Aorta (tissue), 5 donors: ENCODE measurements at places on chromosomes 1 and 21. TPM values are rescaled to one million over a fixed set of nuclear protein-coding genes. Genes with fewer than 3 reads are reported as not detected.
A peak's percentile ranks its signal among the peaks of the same experiment; 100 is the strongest.

ZNF683 gene
- total RNA-seq, result 0.65 TPM

RASAL2 gene
- 34.2 TPM for total RNA-seq

SLC45A1 gene
- total RNA-seq, result 5.4 TPM

USH2A gene
- total RNA-seq, result not detected

SLC25A33 gene
- 2.2 TPM for total RNA-seq

GRCh38 chr1:25146451-25146855 lies 85.8 kb downstream of the SYF2 start:
- H3K4me1 ChIP-seq, result no peaks in the 10 kb centered on the region
- peak; percentile 61 for DNase-seq
- no peaks in the 10 kb centered on the region for H3K27me3 ChIP-seq
- no peak overlapping the region for H3K4me3 ChIP-seq
- no peaks in the 10 kb centered on the region for H3K36me3 ChIP-seq
- H3K27ac ChIP-seq, result no peak overlapping the region

GRCh38 chr1:202268032-202268431 lies 73.7 kb downstream of the UBE2T start:
- no peaks in the 10 kb centered on the region for H3K27me3 ChIP-seq
- H3K36me3 ChIP-seq, result no peaks in the 10 kb centered on the region
- no peak overlapping the region for H3K27ac ChIP-seq

DNA sequence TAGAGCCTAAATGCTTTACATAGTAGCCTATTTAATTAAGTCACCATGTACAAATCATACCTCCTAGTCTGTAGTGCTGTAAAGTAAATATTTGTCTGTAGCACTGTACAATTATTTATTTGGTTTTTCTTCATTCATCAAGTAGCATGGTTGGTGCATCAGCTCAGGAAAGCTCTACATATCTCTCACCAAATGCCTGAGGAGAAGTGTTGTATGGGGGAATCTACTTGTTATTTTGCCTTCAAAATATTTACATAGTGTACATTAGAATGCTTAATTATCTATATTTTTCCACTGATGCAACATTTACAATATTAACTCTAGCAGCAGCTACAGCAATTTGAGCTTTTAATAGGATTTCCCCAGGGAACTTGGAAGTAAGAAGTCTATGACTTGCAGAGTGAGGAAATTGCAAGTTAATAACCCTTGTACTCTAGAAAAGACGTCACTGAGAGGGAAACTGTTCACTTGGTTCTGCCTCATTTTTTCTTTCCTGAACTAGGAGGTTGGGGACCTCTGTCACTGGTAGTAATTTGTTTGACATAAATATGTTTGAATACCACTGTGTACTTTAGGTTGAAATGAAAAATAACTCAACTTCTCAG lies 207.4 kb downstream of the PDE4B start:
- no peak overlapping the region for H3K27ac ChIP-seq
- no peaks in the 10 kb centered on the region for H3K4me1 ChIP-seq
- no peaks in the 10 kb centered on the region for H3K27me3 ChIP-seq
- H3K4me3 ChIP-seq, result no peak overlapping the region

DNA sequence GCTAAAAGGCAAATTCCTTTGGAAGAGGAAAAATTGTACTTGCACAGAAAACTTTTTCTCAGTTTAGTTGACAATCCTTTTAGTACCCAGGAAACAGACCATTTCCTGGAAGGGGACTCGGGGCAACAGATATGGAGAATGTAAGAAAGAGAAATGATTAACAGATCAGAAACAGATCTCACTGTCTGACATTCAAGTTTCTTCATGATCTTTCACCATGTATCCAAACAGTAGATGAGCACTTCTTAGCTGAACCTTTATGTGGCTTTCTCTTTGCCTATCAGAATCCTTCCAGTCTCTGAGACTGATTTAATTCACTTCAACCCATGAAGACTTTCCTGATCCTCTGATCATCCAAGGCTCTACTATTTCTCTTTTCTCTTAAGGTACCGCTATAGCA lies 2.7 kb downstream of the TTLL7 start:
- no peaks in the 10 kb centered on the region for H3K36me3 ChIP-seq
- peak overlapping the region; percentile 100 for H3K4me3 ChIP-seq
- no peak for DNase-seq
- no peaks in the 10 kb centered on the region for H3K27me3 ChIP-seq
- no peak overlapping the region for H3K27ac ChIP-seq

GRCh38 chr1:156809281-156809680 lies 7.4 kb downstream of the SH2D2A start:
- H3K4me1 ChIP-seq, result no peaks in the 10 kb centered on the region
- H3K27me3 ChIP-seq, result no peaks in the 10 kb centered on the region
- DNase-seq, result no peak
- H3K36me3 ChIP-seq, result no peaks in the 10 kb centered on the region
- no peak overlapping the region for H3K27ac ChIP-seq
- H3K4me3 ChIP-seq, result no peak overlapping the region

- no peaks in the 10 kb centered on the region for H3K4me1 ChIP-seq
- H3K27me3 ChIP-seq, result no peaks in the 10 kb centered on the region
- DNase-seq, result no peak
- H3K27ac ChIP-seq, result peak overlapping the region; percentile 66
- no peaks in the 10 kb centered on the region for H3K36me3 ChIP-seq
- H3K4me3 ChIP-seq, result peak overlapping the region; percentile 6
These were observed 2.2 kb downstream of the ATP1A2 start for GRCh38 chr1:160117709-160118183.

DNA sequence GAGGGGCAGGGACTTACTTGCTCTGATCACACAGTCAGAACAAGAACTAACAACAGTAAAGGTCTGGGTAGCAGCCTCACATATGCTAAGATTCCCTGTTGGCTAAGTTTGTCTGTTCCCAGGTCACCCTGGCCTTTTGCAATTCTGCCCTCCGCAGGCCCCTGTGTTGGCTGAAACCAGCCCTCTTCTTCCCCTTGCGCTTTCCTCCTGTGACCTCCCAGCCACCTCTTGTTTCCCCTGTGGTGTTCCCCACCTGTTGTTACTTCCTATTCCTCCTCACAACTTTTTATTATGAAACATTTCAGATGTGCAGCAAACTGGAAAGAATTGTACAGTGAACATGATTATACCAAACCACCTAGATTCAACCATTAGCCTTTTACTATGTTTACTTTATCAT lies 23.4 kb downstream of the MAPKAPK2 start:
- no peak overlapping the region for H3K4me3 ChIP-seq
- H3K27me3 ChIP-seq, result no peaks in the 10 kb centered on the region
- no peaks in the 10 kb centered on the region for H3K4me1 ChIP-seq
